ENCODE measurements at places on chromosomes 5 and 9. TPM values are rescaled to one million over a fixed set of nuclear protein-coding genes. Genes with fewer than 3 reads are reported as not detected.

PTCD2 gene
- total RNA-seq: 20.3 TPM

TLE4 gene
- 12.7 TPM for total RNA-seq

ANKRD33B gene
- 8.4 TPM for total RNA-seq

WDR36 gene
- 64.4 TPM for total RNA-seq

RANBP3L gene
- total RNA-seq: 0.17 TPM

SPINK6 gene
- total RNA-seq: 0.52 TPM

SV2C gene
- total RNA-seq: not detected

PCDHGB1 gene
- 1.1 TPM for total RNA-seq

NDUFA8 gene
- total RNA-seq: 46.6 TPM

SPINK4 gene
- not detected for total RNA-seq

NSG2 gene
- 0.10 TPM for total RNA-seq

IFNK gene
- total RNA-seq: not detected

NEUROG1 gene
- total RNA-seq: not detected

SHC3 gene
- 2.4 TPM for total RNA-seq

Data from NCI-H460 (cell line).